ENCODE measurements at places on chromosomes 5 and 9. TPM values are rescaled to one million over a fixed set of nuclear protein-coding genes. Genes with fewer than 3 reads are reported as not detected.

OLFML2A gene
- 67.8 TPM for total RNA-seq

PCDHB7 gene
- total RNA-seq = 2.2 TPM

UBE2B gene
- total RNA-seq = 122 TPM

IFNB1 gene
- total RNA-seq = not detected

SLC36A3 gene
- not detected for total RNA-seq

CTXN3 gene
- total RNA-seq = not detected

LTC4S gene
- total RNA-seq = 5.0 TPM

FGD3 gene
- 2.5 TPM for total RNA-seq

FANCC gene
- 5.4 TPM for total RNA-seq

GRCh38 chr5:142720641-142721271, 34.9 kb upstream of the FGF1 start:
- DNase-seq = no peak

DNA sequence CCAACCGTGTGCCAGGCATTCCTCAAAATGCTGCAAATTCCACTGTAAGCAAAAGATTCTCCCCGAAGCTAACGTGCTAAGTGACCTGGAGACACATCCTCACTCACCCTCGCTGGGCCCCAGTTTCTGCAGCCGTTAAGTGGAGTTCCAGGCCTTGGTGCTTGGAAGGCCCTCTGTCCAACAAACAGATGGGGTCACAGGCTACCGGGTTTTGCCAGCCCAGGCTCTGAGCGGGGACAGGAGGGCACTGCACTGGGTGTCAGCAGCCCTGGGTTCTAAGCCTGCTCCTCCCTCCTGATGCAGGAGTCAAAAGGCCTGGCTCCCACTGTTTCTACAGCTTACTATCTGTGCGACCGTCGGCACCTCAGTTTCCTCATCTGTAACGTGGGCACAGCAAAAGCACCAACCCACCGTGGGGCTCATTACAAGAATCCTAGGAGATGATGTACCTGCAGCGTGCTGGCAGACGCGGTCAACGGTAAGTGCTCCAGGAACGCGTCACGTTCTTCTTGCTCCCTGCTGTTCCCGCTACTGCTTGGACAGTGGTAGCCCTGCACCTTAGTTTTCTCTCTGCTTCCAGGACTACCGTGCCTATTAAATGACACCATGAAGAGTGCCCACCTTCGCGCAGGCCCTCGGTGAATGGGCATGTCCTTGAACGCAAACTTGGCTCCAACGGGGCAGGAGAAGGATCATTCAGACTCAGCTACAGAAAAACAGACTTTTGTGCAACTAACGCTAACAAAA, 84.8 kb downstream of the ADAMTS2 start:
- no peak for DNase-seq

DNA sequence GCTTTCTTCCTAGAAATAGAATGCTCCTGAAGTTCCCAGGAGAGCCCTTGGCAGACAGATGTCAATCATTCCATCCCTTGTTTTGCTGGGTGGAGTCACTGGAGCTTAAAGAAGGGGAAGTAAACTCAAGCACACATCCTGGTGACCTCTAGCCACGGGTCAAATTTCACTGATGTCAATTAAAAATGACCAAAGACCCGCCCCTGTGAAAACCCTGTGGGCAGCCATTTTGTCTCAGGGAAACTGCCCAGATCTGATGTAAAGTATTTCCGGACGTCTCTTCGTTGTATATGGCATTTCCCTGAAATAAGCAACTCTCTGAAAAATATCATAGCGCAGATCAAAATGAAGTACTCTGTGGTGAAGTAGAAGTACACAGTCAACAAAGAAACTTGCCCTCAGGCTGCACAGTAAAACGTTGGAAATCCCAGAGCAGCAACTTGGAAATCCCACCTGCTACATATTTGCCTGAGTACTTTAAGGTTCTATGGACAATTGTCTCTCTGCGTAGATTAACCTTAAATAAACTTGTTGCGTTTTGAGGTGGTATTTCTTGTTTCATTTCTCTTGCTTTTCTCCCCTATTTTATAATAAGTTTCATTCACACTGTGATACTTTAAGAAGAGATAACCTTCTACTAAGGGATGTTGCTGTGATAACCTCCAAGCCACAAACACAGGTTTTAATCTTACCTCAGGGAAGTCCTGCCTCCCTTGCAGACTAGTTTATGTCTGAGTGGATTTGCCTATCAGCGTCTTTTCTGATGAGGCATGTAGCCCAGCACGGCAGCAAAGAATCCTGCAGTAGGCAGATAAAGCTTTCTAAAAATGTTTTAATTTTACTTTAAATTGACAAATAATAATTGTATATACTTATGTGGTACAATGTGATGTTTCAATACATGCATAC, 60.9 kb upstream of the PIP5K1B start:
- DNase-seq = no peak

DNA sequence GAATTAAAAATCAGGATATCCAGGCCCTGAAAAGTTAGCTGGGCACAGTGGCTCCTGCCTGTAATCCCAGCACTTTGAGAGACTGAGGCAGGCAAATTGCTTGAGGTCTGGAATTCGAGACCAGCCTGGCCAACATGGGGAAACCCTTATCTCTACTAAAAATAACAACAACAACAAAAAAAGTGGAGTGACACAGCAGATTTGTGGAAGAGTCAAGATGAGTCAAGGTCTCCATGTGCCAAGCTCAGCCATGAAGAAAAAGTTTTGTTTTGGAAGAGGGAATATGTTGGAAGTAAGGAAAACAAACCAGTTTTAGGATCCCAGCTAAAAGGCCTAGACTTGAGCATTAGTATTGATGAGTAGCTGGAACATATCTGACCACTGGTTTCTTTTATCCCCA, 14.7 kb downstream of the LRRC70 start:
- no peak for DNase-seq

DNA sequence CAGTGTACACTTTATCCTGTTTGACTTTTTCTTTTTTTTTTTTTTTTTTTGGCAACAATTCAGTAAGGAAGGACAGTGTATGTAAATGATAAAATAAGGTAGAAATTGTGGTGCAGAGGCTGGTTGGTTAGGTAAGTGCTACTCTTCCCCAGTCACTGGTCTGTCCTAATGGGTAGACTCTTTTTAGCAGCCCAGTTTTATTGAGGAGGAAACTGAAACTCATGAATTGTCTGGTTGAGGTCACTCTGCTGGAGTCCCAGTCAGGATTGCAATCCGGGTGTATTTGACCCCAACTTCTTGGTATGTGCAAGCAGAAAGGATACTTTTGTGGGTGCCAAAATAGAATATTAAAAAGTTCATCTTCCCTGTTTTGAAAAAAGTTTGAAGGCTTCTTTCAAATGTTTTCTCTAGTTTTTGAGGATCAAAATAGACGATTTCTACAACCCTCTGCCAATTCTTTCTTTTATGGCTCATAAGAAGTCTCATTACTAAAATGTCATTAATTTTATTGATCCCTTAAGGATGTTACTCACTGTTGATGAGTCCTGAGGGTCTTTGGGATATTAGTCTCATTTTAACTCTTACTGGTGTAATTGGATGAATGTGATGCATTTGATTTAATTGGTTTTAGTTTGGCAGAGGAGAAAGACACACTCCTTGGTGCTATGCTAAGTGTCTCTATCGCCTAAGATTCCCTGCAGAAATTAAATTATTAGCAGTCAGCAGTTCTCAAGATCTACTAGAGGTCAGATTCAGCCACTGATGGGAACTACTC, 171.9 kb downstream of the KDM4C start:
- no peak for DNase-seq

GRCh38 chr9:136849960-136850865, 1.0 kb downstream of the PHPT1 start:
- DNase-seq = no peak

DNA sequence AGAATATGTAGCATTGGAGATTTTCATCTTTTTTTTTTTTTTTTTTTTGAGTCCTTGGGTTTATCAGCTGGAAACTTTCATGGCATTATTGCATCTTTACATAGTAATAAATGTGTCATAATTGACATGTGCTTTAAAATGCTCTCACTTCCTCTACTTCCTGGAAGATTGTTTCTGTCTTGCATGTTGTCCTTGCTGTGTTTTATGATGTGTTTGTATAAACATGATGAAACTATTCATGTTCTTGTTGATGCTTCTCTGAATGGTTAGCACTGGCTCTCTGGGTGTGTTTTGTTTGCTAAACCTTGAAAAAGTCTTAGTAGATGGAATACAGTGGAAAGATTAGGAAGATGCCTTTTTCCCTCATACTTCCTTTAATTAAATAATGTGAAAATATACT, 87.9 kb downstream of the IQGAP2 start:
- no peak for DNase-seq

GRCh38 chr9:130523921-130524320, 55.5 kb upstream of the FUBP3 start:
- DNase-seq = no peak

- no peak for DNase-seq
These were observed 4.2 kb downstream of the SCGB3A2 start for GRCh38 chr5:147882586-147883313.

DNA sequence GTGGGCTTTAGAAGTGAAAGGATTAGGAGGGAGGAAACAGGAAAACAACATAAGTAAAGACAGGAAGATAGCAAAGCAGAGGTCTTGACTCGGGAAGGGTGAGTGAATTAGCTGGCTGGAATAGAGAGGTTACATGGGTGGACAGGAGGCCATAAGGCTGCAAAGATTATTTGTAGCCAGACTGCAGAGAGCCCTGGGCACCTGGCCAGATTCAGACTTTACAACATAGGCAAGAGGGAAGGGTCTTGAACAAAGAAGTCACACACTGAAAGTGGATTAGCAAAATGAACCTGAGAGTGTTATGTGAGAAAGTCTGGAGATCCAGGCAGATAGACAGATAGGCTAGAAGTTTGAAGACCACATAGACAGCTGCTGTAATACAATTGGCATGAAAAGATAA, 29.7 kb upstream of the CER1 start:
- DNase-seq = no peak

- no peak for DNase-seq
These were observed 832 bp downstream of the EIF4EBP3 start for GRCh38 chr5:140548300-140548688.

- no peak for DNase-seq
These were observed 92.3 kb upstream of the SPATA31C2 start for GRCh38 chr9:88230612-88231011.

GRCh38 chr5:101917166-101917565, 378.9 kb downstream of the SLCO4C1 start:
- DNase-seq = no peak

- DNase-seq = no peak
These were observed 257.9 kb downstream of the RASEF start for GRCh38 chr9:82805027-82805426.

GRCh38 chr5:143606043-143606752, 202.7 kb upstream of the NR3C1 start:
- no peak for DNase-seq

GRCh38 chr5:115180165-115180709, 10.5 kb upstream of the TRIM36 start:
- no peak for DNase-seq

DNA sequence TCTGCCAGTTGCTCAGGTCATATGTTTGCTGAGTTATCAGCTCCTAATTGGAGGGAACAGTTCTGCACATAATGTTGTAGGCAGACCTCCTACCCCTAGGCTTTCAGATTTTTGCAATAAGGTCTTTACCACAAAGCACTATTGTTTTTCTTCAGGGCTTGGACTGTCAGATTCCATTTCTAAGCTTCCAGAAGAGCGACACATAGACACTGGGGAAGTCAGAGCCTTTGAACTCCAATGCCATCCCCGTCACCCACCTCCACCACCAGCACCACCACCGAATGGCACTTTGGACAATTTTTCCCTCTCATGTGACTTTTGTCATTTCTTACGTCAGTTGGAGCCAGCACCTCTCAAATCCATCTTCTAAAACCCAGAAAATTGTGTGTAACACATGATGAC, 28.3 kb upstream of the SPRY4 start:
- DNase-seq = peak; percentile 27

- DNase-seq = no peak
These were observed 169.7 kb upstream of the CDH9 start for GRCh38 chr5:27208051-27208450.

DNA sequence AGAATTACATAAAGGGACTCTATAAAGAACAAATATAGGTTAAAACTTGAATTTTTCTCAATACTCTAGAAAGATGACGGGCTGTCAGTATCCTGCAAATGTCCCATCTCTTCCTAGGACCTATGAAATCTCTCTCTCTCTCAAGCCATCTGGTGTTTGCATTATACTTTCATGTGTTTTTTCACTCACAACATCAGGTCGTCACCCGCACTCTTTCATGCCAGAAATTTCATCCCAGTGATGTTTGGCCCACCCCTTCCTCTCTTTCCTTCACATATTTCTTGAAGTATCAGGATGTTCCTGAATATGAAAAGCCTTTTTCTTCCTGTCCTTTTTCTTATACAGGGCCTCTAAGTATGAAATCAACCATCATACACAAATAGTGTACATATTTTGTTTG, 63.3 kb upstream of the GAS1 start:
- DNase-seq = no peak

DNA sequence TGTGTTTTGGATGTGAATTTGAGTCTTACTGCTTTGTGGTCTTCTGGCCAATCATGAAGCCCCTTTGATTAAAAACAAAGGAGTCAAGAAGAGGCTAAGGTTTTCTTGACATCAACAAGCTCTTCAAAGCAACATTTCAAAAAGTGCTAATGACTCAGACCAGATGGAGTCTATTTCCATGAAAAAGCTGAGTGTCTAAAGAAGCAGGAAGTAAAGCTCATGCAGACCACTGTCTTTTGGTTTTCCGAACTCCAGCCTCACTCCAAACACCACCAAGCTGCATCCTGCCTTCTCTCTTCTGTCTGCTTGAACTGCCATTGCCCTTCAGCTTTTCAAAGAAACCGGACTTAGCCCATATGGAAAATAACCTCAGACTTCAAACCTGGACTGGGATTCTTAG, 115.2 kb downstream of the PRDM6 start:
- no peak for DNase-seq

DNA sequence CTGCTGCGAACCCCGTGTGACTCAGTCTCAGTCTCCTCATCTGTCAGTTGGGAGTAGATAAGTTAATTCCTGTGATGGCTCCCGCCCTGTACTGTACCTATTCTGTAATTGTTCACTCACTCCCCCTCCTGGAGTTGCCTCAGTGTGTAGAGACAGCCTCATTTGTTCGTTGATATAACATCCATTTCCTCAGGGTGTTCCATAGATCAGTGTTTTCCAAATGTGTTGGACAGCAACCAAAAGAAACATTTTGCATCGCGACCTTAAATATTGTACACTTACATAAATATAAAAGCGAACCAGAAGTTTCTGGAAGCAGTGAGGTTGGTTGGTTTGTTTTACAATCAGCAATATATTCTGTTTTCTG, 698 bp downstream of the NFX1 start:
- no peak for DNase-seq

GRCh38 chr9:122186777-122187470, 27.2 kb downstream of the MORN5 start:
- DNase-seq = no peak

GRCh38 chr9:93188426-93189368, 4.8 kb downstream of the WNK2 start:
- DNase-seq = no peak

GRCh38 chr5:9920697-9921096, 290.5 kb upstream of the TAS2R1 start:
- no peak for DNase-seq

GRCh38 chr5:147176422-147176821, 58.4 kb upstream of the STK32A start:
- no peak for DNase-seq

GRCh38 chr9:136925414-136926153, 19.0 kb downstream of the FBXW5 start:
- no peak for DNase-seq

- no peak for DNase-seq
These were observed 32.1 kb downstream of the ERAP1 start for GRCh38 chr5:96775689-96776088.

All from sigmoid colon (tissue), 7 donors.